ENCODE measurements at places on chromosomes 6 and 20.
A peak's percentile ranks its signal among the peaks of the same experiment; 100 is the strongest.

- DNase-seq: peak; percentile 77
Measured at GRCh38 chr20:51542033-51542570, 417 bp downstream of the NFATC2 start.

DNA sequence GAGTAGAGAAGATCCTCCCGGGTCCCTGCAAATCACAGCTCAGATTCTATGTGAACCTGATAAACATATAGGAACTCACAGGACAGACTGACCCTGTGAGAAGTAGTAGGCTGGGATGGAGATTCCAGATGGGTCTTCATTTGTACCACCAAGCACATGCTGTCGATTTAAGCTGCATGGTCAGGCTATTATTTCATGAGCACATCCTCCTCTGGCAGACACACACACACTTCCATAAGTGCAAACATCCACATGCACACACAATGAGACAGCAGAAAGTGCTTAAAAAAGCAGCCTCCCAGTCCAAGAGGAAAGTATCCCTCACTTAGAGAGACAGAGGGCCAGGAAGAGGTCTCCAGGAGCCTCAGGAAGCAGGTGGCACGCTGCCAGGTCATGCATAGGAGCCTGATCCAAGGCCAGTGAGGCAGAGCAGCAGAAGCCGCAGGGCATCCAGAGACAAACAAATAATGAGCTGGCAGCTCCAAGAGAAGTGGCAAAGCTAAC lies 131.8 kb downstream of the UNC5CL start:
- DNase-seq: no peak

- no peak for DNase-seq
Measured at GRCh38 chr6:168856914-168857313, 396.7 kb downstream of the THBS2 start.

GRCh38 chr6:35055891-35056290 lies 85.2 kb downstream of the TCP11 start:
- DNase-seq: no peak

- DNase-seq: peak; percentile 48
Measured at GRCh38 chr6:36599791-36600209, 5.6 kb downstream of the SRSF3 start.

GRCh38 chr6:2581611-2582010 lies 169.1 kb downstream of the MYLK4 start:
- no peak for DNase-seq

DNA sequence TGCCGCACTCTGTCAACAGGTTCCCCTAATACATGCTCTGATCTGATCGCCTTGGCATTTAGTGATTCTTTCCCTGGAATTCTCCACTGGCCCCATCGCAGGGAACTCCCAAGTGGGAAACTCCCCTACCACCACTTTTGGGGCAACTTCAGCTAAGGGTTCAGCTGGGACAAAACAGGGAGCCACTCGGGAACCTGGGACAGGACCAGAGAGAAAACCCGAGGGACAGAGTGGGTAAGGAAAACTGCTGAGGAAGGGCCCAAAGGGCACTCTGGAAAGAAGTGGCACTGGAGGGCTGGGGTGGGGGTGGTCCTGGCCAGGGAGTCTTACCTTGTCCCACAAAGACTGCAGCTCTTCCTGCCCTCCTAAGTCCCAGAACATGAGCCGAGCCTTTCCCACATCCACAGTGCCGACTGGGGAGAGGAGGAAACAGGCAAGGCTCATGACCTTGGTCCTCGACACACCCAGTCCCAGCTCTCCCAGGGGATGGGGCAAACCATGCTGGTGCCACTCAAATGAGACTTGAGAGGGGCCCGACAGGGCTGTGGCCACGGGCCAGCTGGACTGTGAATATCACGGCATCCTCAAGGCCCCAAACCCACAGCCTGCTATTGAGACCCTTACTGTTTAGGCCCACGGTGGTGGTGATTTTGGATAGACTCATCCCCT lies 1.6 kb downstream of the ARFRP1 start:
- no peak for DNase-seq

DNA sequence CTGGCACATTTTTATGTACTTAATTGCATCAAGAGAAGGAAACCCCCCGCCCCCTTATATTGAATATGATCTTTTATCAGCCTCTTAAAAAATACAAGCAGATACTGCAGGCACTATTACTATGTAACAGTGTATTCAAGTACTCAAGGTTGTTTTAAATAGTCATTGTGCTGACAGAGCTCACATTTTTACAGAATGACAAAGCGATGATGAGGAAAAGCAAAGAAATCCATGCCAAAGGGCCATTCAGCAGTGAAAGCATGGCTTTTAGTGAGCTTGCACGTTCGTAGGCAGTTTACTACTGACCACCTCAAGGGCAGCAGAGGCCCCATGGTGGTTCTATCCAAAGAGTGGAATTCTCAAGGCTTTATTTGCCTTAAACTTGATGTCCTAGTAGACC lies 146.8 kb downstream of the RPS12 start:
- no peak for DNase-seq

- DNase-seq: no peak
Measured at GRCh38 chr6:16663901-16664300, 97.4 kb downstream of the ATXN1 start.

GRCh38 chr6:119463081-119463626 lies 113.6 kb upstream of the MAN1A1 start:
- DNase-seq: no peak

- DNase-seq: no peak
Measured at GRCh38 chr6:35312807-35313206, 15.2 kb downstream of the DEF6 start.

GRCh38 chr20:5357946-5358345 lies 41.2 kb upstream of the PROKR2 start:
- DNase-seq: no peak

DNA sequence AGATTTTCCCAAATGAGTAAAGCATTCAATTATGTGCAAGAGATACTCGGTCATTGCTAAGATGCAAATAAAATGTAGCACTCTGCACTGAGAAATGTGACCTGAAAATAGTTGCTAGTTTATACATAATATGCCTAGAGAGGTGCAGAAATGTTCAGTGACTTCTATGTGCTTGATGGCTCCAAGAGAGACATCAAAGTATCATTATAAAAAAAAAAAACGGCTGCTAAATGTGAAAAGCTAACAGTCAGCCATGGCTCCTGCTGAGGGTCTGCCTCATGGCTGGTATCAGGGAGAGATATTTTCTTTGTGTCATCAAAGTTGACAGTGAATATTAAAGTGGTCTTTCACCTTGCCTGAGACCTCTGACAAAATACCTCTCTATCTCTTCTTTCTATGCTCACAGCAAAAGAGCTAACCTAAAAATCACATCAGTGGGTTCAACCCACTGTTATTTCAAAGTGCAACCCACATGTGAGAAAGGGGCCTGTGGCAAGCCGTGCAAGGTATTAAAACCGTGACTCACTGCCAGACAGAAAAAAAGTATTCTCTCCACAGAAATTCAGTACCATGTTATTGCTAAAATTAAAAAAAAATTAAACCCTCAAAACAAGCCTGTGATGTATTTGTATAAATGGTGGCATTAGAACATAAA lies 259.0 kb downstream of the HIVEP2 start:
- DNase-seq: no peak

GRCh38 chr6:168994956-168995355 lies 258.7 kb downstream of the THBS2 start:
- no peak for DNase-seq

- no peak for DNase-seq
Measured at GRCh38 chr6:1995636-1996035, 249.8 kb downstream of the GMDS start.

DNA sequence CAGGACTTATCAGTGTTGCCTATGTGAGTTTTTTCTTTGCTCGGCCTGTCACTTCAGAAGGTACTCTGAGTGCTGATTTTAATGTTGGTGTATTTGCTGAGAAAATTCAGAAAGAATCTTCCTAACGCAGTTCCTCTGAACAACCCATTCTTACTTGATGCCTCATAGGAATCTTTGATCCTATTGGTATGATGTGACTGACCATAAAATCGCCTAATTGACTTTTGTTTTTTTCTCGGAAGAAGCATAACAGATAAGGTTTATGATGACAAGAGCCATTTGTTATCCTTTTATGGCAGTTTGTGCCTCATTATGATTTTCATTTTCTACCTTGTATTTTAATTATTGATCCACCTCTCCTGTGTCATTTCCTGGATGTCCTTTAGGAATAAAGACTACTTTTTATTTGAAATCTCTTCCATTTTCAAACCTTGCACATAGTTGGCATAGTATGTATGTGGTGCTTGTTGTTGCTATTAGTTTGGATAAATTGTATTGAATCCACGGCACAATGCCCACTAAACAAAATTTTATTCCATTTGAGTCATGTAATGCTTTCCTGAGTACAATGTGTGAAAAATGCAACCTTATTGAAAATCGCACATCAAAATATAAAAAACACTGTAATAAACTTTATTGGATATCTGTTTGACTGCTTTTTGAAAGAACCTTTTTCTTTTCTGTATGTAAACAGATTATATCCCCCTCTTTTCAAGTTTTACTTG lies 37.3 kb downstream of the LRRC1 start:
- no peak for DNase-seq

DNA sequence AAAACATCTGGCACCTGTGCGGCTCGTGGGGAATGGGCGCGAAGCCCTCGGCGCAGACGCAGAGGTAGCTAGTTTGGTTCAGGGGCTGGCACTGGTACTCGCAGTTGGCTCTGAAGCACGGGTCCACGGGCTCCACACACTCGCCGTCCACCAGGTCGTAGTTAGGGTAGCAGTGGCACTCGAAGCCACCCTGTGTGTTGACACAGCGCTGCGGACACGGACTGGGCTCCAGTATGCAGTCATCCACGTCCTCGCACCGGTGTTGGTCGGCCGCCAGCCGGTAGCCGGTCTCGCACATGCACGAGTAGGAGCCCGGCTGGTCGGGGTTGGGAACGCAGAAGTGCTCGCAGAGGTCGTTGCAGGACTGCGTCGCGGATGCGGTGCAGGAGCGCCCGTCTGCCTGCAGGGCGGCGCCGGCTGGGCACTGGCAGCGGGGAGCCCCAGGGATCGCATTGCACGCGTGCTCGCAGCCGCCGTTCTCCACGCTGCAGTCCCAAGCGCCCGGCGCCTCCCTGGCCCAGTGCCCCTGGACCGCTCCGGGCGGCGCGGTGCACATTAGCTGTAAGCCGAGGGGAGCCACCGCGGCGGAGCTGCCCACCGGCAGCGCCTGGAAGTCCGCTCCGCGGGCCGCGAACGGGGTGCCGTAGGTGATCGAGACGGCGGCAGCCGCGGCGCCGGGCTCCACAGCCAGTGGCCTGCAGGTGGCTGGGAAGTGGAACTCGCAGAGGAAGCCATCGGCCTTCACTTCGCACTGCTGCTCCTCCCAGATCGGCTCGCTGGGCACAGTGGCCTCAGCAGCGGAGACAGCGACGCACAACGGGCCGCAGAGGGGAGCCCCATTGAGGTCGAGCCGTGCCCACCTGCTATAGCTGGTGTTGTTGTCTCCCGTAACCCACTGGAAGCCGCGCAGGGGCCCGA lies 930 bp downstream of the THBD start:
- peak; percentile 40 for DNase-seq

Data from hematopoietic multipotent progenitor cell treated with erythropoietin and hydrocortisone succinate and interleukin-3 and kit ligand, for 17 days (in vitro differentiated cells).